ENCODE measurements at places on chromosomes 5 and 9. TPM values are rescaled to one million over a fixed set of nuclear protein-coding genes. Genes with fewer than 3 reads are reported as not detected.

DNA sequence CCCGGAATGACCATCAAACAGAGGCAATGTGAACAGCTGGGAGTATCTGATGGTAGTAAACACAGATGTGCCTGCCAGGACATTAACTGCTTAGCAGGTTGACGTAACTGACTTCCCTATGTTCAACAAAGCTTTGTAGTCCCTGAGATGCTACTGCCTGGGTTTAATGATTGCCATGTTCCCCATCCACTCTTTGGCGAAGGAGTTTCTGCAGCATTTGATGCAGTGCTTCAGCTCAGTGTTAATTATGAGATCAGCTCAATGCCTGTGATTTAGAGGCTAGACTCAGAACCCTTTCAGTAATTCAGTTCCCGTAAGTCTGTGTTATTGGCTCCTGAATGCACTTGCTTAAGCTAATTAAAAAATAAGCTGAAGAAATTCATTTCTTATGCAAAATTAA lies 547.3 kb upstream of the ZNF608 start:
- no peak for DNase-seq

RNF224 gene
- total RNA-seq: not detected

DNA sequence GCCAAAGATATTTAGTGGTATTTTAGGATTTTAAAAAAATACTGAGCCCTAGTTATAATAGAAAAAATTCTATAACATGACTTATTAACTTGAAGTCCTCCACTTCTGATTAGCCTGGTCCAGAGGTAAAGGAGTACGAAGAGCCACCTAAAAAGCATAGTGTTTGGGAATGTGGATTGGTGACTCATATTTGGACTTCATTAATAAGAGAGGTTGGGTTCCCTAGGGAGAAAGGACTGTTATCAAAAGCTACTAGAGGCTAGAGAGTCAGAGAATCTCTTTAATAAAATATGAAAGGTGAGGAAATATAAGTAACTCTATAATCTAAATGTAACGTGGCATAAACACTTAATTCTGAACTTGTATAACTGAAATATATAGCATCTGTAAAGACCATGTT lies 180.7 kb upstream of the TARS1 start:
- no peak for DNase-seq

LSM11 gene
- 6.5 TPM for total RNA-seq

DNA sequence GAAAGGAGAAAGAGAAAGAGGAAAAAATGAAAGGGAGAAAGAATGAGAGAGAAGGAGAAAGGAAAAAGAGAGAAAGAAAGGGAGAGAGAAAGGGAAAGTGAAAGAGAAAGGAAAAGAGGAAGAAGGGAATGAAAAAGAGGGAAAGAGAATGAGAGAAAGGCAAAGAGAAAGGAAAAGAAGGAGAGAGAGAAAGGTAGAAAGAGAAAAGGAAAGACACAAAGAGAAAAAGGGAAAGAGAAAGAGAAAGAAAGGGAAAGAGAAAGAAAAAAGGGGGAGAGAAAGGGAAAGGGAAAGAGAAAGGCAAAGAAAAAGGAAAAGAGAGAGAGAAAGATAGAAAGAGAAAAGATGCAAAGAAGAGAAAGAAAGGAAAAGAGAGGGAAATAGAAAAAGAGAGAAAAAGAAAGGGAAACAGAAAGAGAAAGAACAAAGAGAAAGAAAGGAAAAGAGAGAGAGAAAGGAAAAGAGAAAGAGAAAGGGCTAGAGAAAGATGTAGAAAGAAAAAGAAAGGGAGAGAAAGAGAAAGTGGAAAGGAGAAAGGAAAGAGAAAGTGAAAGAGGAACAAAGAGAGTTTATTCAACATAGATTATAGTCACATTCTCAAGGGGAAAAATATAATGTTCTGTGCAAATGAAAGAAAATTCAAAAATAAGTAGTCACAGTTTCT lies 165.2 kb downstream of the TMEM38B start:
- no peak for DNase-seq

PDE8B gene
- 0.15 TPM for total RNA-seq

DNA sequence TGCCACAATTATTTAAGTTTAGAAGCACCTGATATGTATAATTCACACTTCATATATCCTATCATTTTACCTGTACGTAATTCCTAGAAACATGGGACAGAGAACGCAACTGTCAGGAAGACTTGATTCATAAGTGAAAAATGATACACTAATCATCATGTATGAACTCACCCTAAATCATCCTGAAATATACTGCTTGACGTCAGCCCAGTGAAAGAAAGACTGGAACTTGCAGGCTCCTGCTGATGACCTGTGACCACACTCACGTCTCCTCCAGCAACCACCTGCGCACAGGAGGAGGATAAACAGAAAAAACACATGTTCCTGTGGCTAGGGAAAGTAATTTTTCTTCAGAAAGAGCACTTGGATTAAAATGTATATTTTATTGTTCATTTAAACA lies 169.7 kb downstream of the MPDZ start:
- no peak for DNase-seq

NUP214 gene
- 41.9 TPM for total RNA-seq

- DNase-seq: no peak
These were observed 140.3 kb downstream of the ROR2 start for GRCh38 chr9:91809581-91810285.

GRCh38 chr9:114035221-114035844 lies 42.8 kb downstream of the AMBP start:
- DNase-seq: no peak

DNA sequence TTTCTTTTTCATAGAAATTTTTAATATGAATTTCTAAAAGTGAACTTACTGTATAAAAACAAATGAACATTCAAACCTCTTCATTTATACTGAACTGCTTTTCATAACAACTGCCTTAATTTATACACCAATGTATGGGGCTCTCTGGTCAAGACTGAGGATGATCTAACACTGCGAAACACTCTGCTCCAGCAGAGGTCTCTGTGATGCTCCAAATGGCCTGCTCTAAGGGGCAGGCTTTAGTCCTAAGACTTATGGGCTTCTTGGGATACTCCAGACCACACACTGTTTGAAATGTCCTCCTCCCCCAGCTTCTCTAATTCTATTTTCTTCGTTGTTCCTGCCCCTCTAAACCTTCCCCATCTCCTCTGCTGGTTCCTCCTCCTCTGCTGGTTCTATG lies 58.5 kb downstream of the LIFR start:
- DNase-seq: no peak

ORM2 gene
- not detected for total RNA-seq

DNA sequence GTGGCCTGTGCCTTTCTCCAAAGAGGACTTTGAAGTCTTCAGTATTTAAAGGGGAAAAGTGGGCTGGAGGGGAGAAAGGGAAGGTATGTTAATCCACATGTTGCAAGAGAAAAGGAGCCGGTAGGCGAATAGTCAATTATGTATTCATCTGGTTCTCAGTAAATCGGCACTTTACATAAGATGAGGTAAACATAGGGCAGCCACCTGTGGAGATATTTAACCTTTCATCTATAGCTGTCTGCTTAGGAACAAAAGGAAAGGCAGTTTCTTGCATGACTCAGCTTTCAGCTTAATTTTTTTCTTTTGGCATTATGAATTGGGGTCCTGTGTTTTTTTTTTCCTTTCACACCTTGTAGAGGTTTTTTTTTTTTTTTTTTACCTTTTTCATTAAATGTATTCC lies 42.2 kb downstream of the FGD3 start:
- no peak for DNase-seq

GRCh38 chr5:158023266-158023665 lies 164.3 kb upstream of the CLINT1 start:
- no peak for DNase-seq

DNA sequence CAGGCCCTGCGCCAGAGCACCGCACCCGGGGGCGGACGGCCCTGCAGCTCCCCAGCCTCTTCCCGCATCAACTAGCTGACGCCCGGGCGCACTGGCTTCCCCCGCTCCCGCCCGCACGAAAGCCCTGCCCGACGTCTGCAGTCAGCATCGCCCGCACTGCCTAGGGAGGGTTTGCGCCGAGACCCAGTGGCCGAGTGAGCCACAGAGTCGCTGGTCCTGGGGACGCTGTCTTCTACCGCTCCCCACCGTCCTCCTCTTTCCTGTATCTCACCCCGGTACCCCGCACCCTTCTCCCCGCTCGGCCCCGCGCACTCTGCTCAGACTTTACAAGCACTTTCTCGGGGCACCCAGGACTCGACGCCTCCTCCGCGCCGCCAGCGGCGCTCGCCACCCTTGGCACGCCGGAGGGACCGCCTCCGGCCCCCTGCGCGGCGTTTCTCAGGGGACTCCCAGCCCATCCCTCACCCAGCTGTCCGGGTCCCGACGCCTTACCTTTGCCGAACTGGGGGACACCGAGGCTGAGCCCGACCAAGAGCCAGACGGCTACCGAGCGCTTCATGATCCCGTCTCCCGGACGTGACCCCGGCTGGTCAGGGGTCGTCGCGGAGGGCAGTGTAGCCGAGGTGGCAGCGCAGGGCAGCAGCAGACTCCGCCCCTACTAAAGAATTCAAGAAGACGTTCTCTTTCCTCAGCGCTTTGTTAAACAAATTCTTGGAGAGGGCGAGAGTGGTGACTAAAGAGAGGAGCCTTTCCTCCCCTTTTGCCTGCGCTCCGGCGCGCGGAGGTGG lies 670 bp downstream of the EDIL3 start:
- DNase-seq: no peak
